T47D (cell line): ENCODE measurements at places on chromosomes 7 and 10.

DNA sequence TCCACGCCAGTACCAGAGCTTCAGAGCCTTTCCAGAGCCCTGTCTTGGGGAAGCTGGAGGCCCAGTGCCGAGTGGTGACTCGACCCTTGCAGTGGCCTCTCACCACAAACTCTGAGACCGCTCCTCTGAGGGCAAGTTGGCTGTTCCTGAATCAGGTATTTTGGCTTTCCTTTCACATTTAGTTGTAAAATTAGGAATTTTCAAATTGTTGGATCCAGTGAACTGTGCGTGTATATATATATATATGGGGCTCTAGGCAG, 128.7 kb upstream of the UNC5B start:
- no peak for DNase-seq

- no peak for DNase-seq
Observed at GRCh38 chr10:21860718-21861117, 142.8 kb downstream of the DNAJC1 start.

DNA sequence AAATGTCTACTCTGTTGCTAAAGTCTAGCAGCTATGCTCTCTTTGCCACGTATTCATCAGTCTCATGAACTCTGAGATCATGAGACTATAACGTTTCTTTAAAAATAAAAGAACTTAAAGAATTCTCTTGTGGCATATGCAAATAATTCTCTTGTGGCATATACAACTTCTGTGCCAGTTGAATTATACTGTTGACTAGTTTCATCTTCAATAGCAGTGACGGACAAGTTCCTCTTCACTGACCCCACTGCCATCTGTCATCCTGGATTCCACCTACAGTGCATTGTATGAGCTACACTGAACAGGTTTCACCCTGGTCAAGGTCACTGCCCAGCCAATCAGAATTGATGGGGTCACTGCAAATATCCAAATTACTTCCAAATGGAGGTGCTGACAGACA, 88.2 kb downstream of the CD36 start:
- DNase-seq, result no peak

DNA sequence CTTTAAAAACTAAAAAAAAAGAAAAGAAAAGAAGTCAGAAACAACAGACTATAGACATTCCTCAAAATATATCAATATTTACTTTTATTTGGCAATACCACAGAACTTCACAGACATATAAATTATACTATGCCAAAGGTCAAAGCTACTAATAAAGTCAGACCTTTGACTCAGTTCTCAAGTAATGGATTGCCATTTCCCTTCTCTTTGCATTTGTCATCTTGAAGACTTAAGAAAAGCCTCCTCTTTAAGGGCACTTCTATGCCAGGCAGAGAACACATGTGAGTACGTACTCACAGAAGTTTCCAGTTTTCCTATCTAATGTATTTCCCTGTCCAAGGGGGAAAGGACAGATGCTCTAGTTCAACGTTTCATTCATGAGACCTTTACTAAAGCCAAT, 37.6 kb downstream of the TNPO3 start:
- no peak for DNase-seq

DNA sequence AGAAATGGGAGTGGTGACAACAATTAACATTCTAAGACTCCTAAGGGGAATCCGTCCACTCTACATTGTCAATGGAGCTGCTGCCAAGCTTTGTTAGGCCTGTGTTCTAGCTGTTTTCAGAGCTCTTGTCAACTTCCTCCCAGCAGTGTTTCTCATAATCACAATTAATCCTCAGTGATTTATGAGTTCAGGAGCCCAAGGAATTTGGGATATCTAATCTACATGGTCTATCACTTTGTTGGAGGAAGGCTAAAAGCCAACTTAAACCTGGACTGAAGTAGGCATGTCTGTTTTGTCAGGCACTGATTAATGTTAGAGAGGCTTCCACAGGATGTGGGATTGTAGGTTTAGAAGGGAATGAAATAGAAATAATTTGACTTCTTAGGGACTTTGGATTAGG, 10.2 kb upstream of the OR2F2 start:
- DNase-seq, result no peak

DNA sequence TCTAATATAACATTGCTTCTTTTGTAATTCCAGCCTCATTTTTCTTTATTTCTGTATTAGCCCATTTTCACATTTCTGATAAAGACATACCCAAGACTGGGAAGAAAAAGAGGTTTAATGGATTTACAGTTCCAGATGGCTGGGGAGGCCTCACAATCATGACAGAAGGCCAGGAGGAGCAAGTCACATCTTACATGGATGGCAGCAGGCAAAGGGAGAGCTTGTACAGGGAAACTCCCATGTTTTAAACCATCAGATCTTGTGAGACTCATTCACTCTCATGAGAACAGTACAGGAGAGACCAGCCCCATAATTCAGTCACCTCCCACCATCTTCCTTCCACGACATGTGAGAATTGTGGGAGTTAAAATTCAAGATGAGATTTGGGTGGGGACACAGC, 510.3 kb downstream of the CNTNAP2 start:
- no peak for DNase-seq

GRCh38 chr7:149725426-149725821, 48.0 kb downstream of the ZNF467 start:
- DNase-seq, result no peak

GRCh38 chr10:117775526-117775925, 233.0 kb downstream of the EMX2 start:
- DNase-seq, result no peak

- DNase-seq, result no peak
Observed at GRCh38 chr7:72080865-72081510, 331.1 kb downstream of the CALN1 start.

DNA sequence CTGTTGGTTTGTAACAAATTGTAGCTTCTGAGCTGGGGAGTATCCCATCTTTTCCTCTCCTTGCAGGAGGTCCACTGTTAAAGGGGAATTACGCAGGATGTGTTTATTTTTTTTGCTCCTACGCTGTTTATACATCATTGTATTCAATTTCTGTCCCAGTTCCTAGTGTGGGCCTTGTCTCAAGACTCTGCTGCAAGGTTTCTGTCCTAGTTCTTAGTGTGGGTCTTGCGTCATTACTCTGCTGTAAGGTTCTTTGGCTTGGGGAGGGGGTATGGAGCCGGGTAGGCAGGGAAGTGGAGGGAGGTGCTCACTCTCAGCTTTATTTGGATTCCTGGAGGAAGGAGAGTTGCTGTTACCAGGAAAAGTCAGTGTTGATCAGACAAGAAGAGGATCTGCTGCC, 64.0 kb upstream of the TRIM8 start:
- no peak for DNase-seq

DNA sequence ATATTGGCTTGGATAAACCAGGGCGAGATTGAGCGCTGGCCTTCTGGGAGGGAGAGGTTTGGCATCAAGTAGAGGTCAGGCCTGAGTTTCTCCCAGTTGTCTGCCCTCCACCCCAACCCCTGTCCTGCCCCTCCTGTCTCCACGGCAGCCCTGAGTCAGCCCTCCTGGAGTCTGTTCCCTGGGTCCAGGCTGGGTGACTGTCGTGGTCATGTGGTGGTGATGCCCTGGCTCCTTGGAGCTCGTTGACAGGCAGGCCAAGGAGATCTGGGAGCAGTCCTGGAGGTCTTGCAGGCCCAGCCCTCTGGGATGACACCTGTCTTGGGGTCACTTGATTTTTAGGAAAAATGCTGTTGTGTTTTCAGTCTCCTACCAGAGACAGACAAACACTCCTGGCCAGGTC, 53.6 kb upstream of the PODXL start:
- DNase-seq, result no peak

GRCh38 chr7:151803841-151804240, 73.1 kb downstream of the PRKAG2 start:
- no peak for DNase-seq

GRCh38 chr7:101829821-101830220, 12.4 kb downstream of the CUX1 start:
- DNase-seq, result no peak

GRCh38 chr10:24907956-24908355, 44.5 kb downstream of the PRTFDC1 start:
- no peak for DNase-seq

DNA sequence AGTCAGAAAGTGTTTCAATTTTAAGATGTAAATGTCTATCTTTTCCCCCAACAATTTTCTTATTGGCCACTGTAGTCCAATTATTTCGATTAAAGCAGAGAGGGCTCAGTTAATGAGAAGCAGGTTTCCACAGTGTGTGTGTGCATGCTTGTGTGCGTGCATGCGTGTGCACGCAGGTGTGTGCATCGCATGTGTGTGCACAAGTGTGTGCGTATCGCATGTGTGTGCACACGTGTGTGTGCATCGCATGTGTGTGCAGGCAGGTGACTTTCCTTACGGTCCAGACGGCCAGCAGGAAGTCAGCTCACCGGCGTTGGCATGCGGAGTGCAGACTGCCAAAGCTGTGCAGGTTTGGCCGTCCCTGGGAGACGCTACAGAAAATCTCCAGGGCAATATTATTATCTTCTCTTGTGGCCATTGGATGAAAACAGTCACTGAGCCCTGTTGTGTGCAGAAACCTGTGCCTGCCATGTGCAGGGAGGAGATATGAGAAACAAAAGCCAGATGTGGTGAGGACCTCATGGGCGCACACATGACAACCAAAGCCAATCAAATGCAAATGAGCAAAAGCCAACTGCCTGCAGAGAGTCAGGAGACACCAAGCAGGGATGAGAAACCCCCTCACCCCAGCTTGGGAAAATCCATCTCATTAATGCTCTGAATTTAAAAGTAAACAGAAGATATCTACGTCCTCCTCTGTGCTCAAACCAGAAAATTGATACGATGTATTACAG, 70.4 kb downstream of the C10orf90 start:
- DNase-seq, result no peak

DNA sequence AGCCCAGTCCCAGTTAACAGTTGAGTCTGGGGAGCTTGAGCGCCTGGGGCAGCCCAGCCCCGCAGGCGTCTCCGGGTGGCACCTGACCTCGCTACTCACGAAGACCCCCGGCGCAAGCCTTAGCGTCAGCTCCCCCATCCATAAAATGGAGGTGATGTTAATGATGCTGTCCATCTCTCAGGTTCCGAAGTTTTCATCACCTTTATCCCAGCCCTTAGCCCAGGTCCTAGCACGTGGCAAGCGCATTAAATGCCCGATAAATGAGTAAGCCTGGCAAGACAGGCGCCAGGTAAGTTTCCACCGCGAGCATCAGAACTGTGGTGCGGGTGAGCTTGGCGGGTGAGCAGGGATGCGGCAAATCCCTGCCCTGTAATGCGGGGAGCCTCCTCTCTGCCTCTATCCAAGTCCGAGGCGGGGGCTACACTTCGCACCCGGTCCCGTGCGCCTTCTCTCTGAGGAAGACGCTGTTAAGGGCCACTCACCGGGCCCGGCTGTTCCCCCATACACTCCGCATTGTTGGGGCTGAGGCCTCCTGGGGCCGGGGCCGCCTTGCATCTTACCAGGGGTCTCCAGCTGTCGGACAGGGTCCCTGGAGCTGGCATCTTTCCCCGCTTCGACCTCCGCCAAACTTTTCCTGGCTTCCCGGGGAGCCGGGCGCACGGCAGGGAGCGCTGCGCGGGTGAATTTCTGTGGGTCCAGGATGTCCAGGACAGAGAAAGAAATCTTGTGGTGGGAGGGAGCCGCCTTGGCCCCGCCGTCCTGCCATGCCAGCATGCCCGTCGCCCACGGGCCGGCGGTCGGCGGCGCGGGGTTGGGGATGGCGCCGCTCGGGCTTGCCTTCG, 444 bp downstream of the NKX1-2 start:
- DNase-seq, result no peak

DNA sequence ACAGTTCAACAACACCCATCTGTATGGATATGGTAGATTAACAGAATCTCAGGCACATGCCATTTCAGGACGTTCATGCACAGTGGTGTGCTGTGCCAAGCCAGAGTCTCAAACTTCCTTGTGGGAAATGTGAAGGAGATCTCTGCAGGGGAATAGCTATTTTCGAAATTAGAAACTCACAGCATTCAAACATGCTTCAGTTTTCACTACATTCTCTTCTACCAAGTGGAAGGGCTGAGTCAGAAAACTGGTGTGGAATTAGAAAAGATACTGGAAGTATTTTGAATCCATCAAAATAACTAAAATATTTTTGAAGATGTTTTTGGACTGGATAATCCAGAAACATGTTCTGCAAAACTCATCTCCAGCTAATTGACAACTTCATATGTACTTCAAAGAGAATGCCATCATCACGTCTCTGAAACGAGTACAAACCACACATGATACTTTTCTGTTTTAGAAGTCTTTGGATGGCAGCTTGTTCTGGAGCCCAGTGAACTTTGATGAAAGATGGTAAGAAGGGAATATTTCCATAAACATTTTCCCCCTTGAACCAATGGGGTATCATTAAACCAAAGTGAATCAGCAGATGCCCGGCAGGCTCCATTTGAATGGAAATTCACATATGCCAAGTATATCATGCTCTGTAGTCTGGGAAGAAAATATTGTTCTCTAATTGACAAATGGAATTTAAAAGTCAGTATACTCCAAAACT, 616.3 kb upstream of the IGFBP3 start:
- no peak for DNase-seq

DNA sequence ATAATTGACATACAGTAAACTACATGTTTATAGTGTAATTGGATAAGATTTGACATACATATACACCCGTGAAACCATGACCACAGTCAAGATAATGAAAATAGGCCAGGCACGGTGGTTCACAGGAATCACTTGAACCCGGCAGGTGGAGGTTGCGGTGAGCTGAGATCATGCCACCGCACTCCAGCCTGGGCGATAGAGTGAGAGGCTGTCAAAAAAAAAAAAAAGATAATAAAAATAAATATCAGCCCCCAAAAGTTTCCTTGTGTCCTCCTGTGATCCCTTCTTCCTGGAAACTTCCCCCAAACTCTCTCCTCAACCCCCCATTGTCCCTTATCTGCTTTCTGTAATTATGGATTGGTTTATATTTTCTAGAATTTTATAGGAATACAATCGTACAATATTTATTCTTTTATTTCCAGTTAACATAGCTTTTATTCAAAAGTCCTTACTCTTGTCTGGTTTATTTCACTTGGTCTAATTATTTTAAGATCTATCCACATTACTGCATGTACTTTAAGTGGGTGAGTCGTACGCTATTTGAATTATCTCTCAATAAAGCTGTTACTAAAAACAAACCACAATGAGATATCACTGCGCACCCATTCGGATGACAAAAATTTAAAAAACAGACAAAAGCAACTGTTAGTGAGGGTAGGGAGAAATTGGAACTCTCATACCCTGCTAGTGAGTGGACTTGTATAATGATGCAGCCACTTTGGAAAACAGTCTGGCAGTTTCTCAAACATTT, 30.1 kb upstream of the TNPO3 start:
- no peak for DNase-seq
